Calu3 (cell line): ENCODE measurements at places on chromosomes 5 and 9. TPM values are rescaled to one million over a fixed set of nuclear protein-coding genes. Genes with fewer than 3 reads are reported as not detected.

AGTPBP1 gene
- 12.5 and 14.0 TPM in 2 replicates for total RNA-seq

SGCD gene
- total RNA-seq, result not detected in 2 replicates

TSSK1B gene
- total RNA-seq, result not detected in 2 replicates

TENT4A gene
- 34.4 and 39.9 TPM in 2 replicates for total RNA-seq

RGS7BP gene
- total RNA-seq, result not detected in 2 replicates

SURF1 gene
- total RNA-seq, result 47.9 and 50.9 TPM in 2 replicates

SLIT3 gene
- total RNA-seq, result not detected in 2 replicates

BTNL8 gene
- total RNA-seq, result not detected in 2 replicates

MYORG gene
- 11.5 and 12.5 TPM in 2 replicates for total RNA-seq

ANKRD20A1 gene
- total RNA-seq, result 0.69 and 3.0 TPM in 2 replicates

SPATA31A3 gene
- not detected in 2 replicates for total RNA-seq

LECT2 gene
- not detected in 2 replicates for total RNA-seq

CD74 gene
- 773 and 1,091 TPM in 2 replicates for total RNA-seq

SPINK7 gene
- not detected in 2 replicates for total RNA-seq

MRPL36 gene
- total RNA-seq, result 45.8 and 55.5 TPM in 2 replicates

LRRC26 gene
- total RNA-seq, result 0.52 and 0.98 TPM in 2 replicates

COL27A1 gene
- total RNA-seq, result 20.1 and 21.4 TPM in 2 replicates

CSF2 gene
- 0.80 TPM in 1 of 2 replicates, not detected in the other for total RNA-seq

ANKRD55 gene
- not detected in 2 replicates for total RNA-seq

MBLAC2 gene
- total RNA-seq, result 9.6 and 11.0 TPM in 2 replicates

DBH gene
- total RNA-seq, result not detected in 2 replicates

PCDHGC3 gene
- total RNA-seq, result 49.4 and 73.0 TPM in 2 replicates

LCN15 gene
- total RNA-seq, result not detected in 2 replicates

OSTF1 gene
- total RNA-seq, result 27.0 and 29.7 TPM in 2 replicates

BASP1 gene
- total RNA-seq, result not detected in 2 replicates
